ENCODE measurements at places on chromosomes 11 and 22.

- no peak for DNase-seq
These were observed 221.0 kb downstream of the HIPK3 start for GRCh38 chr11:33478111-33478573.

- no peak for DNase-seq
These were observed 45.9 kb upstream of the RTL6 start for GRCh38 chr22:44543781-44544477.

DNA sequence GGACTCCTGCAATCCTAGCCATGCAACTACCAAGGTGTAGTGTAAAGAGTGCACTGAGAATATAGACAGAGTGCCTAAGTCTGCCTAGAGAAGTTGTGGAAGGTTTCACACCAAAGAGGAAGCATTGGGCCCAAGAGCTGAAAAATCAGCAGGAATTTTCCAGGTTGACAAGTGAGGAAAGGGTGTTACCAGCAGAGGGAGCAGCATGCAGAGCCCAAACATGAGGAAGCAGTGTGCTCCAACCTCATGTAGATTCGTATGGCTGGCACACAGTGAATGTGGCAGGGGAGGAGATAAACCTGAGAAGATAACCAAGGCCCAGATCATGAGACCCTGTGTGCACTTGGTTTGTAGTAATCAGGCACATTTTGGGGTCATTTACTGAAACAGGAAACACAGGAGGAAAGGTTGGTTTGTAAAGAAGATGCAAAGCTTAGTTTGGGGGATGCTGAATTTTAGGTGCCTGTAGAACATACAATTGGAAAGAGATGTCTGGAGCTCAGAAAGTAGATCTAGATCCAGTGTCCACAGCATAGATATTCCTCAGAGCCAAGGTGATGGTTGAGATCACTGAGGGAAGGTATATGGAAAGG, 1.7 kb downstream of the HPX start:
- DNase-seq: peak; percentile 58

- no peak for DNase-seq
These were observed 39.8 kb downstream of the GAB4 start for GRCh38 chr22:16968218-16968595.

GRCh38 chr11:69470301-69470700, 11.2 kb upstream of the LINC01488 start:
- no peak for DNase-seq

DNA sequence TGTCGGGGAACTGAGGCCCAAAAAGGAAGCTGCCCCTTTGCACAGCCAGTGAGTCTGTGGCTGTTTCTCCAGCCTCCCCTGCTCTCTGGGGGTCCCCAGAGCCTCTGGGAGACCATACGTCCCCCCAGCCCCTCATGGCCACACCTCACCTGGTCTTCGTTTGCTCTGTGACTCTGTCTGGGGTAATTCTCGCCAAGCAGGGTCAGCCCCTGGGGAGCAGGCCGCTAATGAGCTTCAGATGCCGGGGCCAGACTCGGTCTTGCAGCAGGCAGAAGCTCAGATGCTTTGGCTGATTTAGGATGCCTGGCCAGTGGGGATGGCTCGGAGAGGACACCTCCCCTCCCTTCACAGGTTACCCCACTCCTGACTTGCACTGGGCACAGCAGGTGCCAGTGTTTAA, 24.1 kb upstream of the WNT11 start:
- DNase-seq: no peak

- DNase-seq: no peak
These were observed 5.1 kb downstream of the SSTR3 start for GRCh38 chr22:37206841-37207821.

GRCh38 chr11:99020352-99021225, at the start of gene CNTN5:
TSS of gene CNTN5 (plus strand) at chr11:99020949.
- peak; percentile 26 for DNase-seq

DNA sequence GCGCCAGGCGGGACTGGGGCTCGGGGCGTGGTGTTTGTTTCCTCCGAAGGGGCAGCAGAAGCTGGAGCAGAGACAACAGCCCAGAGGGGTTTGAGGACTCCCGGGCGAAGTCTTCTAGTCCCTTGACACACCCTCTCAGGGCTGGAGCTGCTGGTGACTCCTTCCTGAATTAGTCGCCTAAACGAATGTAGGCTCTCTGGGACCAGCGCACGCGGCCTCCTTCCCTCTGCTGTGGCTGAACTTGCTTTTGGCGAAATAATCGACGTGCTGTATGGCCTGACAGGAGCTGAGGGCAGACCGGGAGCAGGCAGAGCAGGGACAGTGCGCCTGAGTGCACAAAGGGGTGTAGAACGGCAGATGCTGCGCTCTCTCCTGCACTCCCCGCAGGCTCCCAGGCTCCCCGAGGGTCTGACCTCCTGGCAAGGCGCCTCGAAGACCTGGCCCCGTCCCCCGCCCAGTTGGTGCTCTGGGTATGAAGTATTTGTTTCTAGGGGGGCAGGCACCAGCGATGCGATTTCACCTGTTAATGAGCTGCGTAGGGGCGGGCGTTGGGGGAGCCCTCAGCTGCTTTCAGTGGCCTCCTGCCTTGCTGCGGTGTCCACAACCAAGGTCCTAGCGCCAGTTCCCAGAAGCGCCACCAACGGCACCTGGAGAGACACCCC, 5.3 kb downstream of the SLC17A6 start:
- DNase-seq: no peak

GRCh38 chr11:69865707-69866106, 46.5 kb upstream of the FGF3 start:
- no peak for DNase-seq

- DNase-seq: no peak
These were observed 165.8 kb upstream of the NARS2 start for GRCh38 chr11:78740199-78741071.

- DNase-seq: no peak
These were observed 11.6 kb downstream of the SREBF2 start for GRCh38 chr22:41844513-41844912.

DNA sequence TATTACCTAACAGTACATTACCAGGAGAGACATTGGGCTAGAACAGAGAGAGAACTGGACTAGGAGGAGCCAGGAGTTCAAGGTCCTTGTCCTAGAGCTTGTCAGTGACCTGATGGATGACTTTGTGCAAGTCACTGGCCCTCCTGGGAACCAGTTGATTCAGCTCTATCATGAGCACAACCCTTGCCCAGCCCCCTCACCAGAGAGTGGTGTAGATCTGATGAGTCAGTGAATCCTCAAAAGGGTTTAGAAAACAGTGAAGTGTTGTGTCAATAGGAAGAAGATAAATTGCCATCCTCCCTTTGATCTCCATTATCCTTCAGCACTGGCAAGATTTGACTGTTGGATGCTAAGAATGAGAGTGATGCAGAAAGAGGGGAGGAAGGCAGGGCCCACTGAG, 24.3 kb downstream of the NEU3 start:
- DNase-seq: no peak

DNA sequence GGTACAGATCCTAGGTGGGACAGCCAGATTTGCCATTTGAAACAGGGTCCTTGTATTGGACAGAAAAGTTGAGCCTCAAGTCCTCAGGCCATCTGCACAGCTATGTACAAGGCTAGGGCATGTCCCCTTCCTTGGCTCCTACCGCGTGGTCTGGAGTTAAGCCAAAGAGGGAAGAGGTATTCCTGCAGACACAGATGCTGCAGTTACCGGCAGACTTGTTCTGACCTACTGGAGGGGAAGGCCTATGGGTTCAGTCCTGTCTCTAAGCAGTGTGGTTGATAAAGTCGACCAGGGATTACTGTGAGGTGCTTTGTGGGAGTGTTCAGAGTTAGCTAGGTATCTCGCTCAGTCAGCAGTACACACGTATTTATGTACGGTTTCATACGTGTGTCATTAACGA, 180.6 kb downstream of the ADAMTS15 start:
- no peak for DNase-seq

- DNase-seq: no peak
These were observed 31.8 kb downstream of the TMPRSS5 start for GRCh38 chr11:113674397-113674685.

GRCh38 chr11:85756401-85757200, 54.3 kb downstream of the SYTL2 start:
- DNase-seq: no peak

GRCh38 chr22:26941896-26942636, 284.7 kb downstream of the MIAT start:
- no peak for DNase-seq

GRCh38 chr11:111966678-111967077, 29.5 kb downstream of the DIXDC1 start:
- no peak for DNase-seq

DNA sequence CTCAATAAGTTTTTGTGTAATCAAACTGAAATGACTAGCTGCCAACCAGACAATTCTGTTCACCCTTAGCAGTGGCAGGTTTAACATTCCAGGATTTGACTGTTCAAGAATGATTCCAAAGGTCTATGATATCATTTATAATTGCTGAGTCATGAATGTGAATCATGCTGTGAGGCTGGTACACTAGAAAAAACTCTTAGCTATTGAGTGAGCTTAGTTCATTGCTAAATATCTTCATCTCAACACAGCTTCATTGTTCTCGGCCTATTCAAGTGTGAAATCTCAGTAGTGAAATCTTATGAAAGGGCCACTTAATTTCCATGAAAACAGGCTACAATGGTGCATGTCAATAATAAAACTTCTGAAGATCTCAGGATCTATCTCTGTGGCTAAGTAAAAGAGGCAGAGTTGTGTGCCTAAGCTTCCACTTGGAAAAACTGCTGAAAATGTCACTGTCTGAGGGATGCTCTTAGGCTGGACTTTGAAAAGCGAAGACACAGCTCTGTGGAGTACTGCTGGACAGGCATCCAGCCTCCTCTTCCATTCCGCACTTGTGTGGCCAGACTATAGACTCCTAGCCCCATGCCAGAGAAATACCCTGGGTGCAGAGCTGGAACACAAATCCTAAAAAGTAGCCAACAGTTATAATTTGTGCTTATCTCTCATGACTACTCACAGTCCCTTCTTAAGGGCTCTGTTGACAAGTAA, 12.8 kb downstream of the AQP11 start:
- peak; percentile 28 for DNase-seq

DNA sequence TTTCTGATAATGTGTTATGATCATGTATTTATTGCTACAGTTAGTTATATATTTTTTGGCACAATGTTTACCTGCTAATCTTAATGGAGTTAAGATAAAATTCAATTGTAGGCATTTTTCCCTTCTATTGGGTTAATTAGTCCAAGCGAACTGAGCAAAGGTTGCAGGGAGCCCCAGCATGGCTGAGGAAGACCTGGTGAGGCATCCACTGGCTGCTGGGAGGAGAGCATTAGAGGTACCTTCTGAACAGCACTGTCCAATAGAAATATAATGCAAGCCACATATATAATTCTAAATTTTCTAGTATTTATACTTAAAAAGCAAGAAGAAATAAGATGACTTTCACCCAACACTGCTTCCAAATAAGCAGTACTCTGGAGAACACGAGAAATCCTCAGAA, 689 bp upstream of the TMEM126A start:
- DNase-seq: no peak

GRCh38 chr11:58658623-58659022, 36.2 kb downstream of the CNTF start:
- no peak for DNase-seq

GRCh38 chr11:110053848-110054414, 39.3 kb upstream of the ZC3H12C start:
- DNase-seq: no peak

DNA sequence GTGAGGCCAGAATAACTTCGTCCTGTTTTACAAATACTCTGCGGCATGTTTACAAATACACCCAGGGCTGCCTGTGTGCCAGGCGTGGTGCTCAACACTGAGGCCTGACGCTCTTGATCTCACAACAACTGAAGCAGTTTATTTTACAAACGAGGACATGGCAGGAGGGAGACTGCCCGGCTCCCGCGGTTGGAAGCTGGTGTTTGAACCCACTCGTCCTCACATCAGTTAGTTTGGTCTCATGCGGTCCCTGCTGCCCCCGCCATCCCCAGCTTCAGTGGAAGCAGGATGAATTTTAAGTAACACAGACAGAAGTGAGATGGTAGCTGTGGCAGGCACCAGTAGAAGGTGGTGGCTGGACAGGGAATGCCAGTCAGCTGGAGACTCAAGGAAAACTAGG, 16.4 kb downstream of the KIAA0930 start:
- peak; percentile 50 for DNase-seq

DNA sequence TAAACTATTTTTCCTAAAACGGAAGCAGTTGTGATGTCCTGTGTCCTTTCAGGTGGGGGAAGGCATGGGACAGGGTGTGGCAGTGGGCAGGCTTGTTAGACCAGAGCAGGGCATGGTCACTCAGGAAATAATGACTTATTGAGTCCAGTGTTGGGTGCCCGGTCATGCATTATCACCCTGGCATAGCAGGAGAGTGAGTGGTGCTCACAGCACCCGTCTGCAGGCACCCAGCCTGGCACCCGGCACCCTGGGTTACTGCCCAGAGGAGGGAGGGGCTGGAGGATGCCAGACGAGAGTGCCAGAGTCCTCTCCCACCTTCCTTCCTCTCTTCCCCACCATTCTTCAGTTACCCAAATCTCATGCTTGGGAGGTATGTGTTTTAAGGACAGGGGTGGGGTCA, 59.1 kb downstream of the ST3GAL4 start:
- DNase-seq: no peak

- peak; percentile 36 for DNase-seq
These were observed 10.1 kb upstream of the BLID start for GRCh38 chr11:122126024-122126688.

GRCh38 chr11:62463121-62463542, 44.3 kb downstream of the SCGB1A1 start:
- no peak for DNase-seq

- DNase-seq: no peak
These were observed 22.5 kb downstream of the PRRG4 start for GRCh38 chr11:32852207-32852606.

DNA sequence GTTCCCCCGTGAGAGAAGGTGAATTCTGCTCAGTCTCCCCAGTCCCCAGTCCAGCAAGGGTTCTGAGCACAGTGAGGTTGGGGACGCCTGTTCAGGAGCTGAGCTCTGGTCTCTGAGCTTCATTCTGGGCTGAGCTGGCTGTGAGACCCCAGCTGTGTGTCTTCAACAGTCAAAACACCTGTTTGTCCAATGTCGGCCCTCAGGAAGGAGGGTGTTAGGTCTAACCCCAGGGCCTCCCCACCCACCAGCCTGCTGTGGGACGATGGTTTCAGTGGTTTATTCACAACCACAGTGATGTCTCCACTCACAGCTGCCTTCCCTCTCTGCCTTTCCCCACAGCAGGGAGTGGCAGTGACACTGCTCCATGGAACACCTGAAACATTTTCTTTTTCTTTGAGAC, 1282.9 kb downstream of the TBC1D22A start:
- DNase-seq: no peak

DNA sequence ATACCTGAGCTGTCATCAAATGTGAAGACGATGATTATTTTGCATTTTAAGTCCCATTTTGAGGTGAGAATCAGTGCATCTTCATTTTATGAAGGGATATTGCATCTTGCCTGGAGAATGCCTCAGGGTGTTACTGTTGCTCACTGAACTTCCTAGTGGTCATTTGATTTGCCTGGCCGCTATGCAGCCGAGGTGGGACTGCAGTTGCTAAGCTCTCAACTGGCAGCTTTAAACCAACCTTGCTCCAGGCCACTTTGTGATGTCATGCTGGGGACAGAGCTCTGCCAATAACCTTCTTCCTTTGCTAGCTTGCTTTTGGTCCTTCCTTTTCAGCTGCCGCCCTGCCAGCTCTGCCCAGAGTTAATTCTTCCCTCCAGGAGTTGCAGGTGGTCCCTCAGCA, 409.4 kb upstream of the B3GAT1 start:
- DNase-seq: no peak

Data from midbrain (tissue), 1 donor.